ENCODE measurements at places on chromosomes 1 and 21.

DNA sequence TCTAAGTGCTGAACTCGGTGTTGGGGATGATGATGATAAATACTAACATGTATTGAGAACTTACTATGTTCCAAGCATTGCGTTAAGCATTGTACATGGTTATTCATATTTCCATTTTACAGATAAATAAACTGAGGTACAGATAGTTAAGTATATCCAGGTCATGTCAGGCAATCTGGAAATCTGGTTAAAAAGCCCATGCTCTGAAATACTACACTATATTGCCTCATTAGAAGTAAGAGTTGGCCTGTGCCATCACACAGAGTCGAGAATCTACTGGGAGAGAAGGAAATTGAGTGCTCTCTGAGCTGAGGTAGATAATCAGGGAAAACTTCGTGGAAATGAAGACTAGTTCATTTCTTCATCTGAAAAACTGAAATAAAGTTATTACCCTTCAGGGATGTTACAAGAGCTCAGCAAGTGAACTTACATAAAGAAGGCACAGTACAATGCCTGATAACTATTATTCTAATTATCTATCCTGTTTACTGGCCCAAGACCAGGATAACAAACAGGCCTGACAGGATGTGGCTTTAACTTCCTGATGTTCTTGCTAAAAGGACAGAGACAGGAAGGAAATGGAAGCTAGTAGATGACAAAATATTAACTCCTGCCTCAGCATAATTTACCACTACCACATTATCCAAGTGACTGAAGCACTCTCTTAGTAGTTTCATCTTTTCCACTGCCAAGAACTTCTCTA is 85.6 kb downstream of the EPS15 start:
- no peak for DNase-seq

- DNase-seq: no peak
Measured at GRCh38 chr1:67097305-67097704, 37.5 kb downstream of the C1orf141 start.

DNA sequence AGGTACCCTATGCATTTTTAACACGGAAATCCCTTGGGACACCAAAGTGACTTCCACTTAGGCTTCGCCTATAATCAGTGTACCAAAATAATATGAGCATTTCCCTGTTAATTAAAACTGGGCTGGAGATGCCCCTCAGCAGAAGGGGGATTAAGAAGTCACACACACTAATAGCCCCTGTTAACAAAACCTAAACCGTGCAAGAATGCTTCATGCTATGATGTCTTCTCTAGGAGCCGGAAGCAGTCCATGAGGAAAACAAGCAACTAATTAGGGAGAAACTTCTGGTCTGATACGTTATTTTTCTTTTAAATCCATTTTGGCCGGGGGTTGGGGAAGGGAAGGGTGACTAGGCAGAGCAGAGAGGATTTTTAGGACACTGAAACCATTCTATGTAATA is 123.4 kb downstream of the ESRRG start:
- no peak for DNase-seq

DNA sequence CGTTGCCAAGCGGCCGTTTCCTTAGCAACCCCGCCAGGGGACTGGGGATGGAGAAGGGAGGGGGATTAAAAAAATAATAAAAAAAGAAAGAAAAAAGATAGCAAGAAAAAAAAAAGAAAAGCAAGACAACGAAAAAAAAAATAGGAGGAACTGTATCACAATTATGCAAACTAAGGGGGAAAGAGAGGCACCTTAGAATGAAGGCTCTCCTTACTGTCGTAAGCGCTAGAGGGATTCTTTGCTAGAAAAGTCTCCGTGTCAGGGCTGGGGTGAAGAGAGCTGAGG is 625 bp upstream of the NEGR1 start:
- no peak for DNase-seq

- no peak for DNase-seq
Measured at GRCh38 chr1:46171351-46171750, 3.5 kb upstream of the TSPAN1 start.

GRCh38 chr1:79037085-79037484 is 30.6 kb upstream of the ADGRL4 start:
- DNase-seq: no peak

DNA sequence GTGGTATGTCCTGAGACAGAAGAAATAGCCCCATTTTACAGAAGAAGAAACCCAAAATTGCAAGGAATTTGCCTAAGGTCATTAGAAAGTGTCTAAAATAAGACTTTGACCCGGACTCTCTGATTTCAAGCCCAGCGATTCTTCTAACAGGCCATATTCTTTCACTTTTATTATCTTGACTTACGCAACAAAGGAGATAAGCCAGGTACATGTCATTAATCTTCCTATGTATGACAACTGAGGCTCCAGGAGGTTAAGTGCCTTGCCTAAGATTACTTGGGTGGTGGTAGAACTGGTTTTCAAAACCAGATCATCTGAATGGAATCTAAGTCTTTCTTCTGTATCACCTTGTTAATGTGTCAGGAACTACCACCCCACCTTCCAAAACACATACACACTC is 124.3 kb downstream of the PBX1 start:
- no peak for DNase-seq

DNA sequence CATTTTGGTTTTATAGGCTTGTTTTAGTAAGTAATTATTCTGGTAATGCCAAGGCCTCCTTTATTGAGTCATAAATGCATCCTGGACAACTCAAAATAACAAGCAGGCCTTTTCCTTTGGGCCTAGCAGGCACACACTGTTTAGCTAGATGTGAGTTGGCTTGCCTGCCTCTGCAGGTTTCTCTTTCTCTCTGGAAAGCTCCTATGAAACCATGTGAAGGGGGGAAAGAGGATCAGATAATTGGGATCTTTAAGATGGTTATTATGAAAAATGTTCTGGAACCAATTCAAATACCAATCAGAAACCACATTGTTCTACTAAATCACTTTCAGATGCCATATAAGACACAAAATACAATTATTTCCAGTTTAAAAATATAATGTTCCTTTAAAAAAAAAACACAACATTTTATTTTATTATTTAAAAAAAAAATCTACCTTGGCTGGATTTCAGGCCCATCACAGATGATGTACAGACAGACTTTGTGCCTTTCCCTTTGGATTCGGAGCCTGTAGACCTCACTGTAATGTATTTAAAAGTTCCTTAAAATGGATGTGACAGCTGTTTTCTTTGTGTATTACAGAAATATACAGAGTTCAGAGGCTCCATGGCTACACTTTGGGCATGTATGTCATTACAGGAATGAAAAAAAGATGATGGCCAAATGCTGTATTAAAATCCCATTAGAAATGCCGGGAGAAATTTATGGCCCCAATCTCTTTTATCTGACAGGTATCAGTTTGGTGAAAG is 80.2 kb downstream of the NTMT2 start:
- DNase-seq: no peak

DNA sequence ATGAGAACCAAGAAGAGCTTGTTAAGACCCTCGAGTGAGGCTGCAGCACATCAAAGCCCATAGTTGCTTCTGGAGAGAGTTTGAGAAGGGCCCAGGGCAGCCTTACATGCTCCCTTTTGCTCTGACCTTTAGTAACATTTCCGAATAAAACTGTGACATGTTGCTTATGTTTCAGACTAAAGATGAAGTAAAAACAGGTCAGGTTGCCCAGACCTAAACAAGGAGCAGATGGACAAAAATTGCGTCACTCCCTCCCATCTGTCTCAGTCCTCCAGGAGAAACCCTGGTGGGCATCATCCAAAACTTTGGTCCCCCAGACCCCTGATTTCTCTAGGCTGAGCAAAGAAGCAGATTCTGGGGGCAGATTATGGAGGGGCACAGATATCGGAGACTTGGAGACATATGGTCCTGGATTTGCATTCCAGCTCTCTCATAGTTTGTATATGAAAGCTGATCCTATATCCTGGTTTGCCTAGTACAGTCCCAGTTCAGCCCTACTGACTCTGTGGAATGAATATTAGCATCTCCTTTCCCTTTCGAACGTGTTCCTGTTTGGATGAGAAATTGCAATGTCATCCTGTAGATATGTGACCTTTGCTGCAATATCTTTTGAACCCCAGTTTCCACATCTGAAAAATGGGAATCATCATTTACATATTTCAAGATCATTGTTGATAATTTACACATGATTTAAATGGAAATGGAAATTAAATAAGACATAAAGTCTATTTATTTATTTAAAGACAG is 304.9 kb upstream of the USP24 start:
- DNase-seq: no peak

DNA sequence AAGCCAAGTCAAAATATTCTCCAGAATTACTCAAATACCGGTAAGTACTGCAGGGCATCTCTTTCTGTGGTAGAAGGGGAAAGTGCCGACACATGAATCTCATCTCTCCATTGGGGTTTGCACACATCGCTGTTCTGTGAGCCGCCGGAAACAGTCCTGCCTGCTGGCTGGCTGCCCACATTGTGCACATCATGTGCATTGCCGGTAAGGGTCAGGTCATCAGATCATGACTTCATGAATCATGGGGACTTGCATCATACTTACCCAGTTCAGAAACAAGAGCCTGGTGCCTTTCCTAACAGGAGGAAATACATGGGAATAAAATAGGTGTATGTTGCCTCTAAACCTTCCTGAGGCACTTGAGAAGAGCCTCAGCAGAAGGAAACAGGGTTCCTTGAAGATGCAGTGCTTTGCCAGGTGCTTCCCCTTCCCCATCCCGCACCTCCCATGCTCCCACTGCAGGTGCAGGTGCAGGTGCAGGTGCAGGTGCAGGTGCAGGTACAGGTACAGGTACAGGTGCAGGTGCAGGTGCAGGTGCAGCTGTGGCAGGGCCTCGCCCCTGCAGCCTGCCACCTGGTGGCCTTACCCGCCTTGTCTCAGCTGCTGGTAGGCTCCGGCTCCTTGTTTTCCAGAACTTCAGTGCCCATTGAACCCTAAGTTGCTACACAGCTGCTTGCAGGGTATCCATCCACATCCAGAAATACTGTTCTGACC is 26.5 kb downstream of the GPR137B start:
- no peak for DNase-seq

DNA sequence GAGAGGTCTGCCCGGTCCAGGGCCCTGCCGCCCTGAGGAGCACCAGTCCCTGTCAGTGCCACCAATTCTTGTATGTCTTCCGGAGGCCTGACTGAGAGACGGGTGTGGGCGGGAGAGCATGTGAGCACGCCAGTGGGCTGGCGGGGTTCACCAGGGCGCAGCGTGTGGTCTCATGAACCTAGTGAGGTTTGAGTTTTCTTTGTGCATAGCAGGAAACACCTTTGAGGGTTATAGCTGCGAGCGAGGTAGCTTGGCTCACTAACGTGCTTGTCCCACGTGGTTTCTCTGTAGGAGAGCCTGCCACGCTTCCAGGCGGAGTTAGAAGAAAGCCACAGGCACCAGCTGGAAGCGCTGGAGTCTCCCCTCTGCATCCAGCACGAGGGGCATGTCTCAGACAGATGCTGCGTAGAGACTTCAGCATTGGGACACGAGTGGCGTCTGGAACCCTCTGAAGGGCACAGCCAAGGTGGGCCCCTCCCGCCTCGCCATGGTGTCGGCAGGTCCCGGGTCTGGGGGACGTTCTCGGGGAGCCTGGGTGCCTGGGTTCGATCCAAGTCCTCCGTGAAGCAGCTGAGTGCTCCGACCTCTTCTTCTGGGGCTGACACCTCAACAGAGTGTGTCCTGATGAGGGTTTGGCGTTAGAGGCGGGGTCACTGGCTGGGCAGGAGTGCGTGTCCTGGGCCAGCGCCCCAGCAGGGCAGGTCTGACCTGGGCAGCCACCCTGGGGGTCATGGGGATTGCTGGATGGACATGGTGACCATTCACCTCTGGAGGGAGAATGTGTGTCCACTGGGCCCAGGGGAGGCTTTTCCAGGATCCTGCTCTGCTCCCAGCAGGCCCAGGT is 31.4 kb downstream of the PCNT start:
- DNase-seq: no peak

DNA sequence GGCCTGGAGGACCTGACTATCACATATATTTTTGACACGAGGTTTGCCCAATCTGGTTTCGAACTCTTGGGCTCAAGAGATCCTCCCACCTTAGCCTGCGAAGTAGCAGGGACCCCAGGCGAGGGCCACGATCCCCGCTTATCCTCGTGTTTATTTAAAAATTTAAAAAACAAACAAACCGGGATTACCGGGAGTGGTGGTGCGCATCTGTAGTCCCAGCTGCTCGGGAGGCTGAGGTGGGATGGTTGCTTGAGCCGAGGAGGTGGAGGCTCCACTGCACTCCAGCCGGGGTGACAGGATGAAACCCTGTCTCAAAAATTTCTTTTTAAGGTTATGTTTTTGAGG is 452 bp upstream of the EXOSC10 start:
- DNase-seq: no peak

DNA sequence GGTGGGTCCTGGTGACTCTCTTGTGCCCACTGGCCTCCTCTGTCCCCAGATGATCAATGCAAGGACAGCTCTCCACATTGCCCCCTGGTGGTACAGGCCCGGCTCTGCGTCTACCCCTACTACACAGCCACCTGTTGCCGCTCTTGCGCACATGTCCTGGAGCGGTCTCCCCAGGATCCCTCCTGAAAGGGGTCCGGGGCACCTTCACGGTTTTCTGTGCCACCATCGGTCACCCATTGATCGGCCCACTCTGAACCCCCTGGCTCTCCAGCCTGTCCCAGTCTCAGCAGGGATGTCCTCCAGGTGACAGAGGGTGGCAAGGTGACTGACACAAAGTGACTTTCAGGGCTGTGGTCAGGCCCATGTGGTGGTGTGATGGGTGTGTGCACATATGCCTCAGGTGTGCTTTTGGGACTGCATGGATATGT is 10.8 kb downstream of the ADAMTSL4 start:
- peak; percentile 70 for DNase-seq

DNA sequence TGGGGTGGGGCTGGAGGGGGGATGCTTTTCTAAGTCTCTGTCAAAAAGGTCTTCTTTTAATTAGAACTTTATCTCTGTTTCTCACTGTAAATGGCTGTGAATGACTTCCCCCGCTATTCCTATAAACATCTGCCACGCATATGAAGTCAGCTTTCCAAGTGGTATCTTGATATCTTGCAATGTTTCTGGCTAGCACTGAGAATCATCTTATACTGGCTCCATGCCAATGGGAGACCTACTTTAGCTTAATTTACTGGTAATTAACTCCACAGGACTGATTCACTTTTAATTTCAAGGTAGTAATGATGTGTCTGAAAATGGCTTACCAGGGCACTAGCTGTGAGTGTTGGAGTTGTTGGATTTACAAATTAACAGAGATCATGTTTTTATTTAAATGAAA is 4.3 kb downstream of the GPR88 start:
- DNase-seq: no peak

- no peak for DNase-seq
Measured at GRCh38 chr1:76106719-76107235, 32.2 kb downstream of the ST6GALNAC3 start.

- no peak for DNase-seq
Measured at GRCh38 chr1:244545511-244545910, 84.4 kb downstream of the CATSPERE start.

DNA sequence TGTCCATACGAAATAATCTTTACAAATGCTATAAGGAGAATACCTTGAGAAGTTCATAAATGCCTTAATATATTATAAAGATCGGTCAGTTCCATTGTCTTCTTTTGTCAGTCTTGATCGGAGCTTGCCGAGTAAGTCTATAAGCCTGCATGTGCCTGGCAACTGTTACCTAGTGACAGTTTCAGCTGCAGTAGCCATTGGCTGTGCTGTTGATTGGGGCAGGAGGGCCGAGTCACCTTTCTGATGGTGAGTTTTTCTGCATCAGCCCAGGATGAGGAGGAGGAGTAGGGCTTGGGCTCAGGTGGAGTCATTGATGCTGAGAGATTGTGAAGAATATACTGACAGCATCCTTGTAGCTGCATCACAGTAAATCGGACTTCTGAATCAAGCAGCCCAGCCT is 1.9 kb upstream of the GPR52 start:
- DNase-seq: no peak

GRCh38 chr1:85585799-85586198 is 5.2 kb downstream of the CCN1 start:
- no peak for DNase-seq
